ENCODE measurements at places on chromosomes 7 and 10.

GRCh38 chr7:22319424-22320403 is 37.2 kb downstream of the RAPGEF5 start:
- no peak for DNase-seq

DNA sequence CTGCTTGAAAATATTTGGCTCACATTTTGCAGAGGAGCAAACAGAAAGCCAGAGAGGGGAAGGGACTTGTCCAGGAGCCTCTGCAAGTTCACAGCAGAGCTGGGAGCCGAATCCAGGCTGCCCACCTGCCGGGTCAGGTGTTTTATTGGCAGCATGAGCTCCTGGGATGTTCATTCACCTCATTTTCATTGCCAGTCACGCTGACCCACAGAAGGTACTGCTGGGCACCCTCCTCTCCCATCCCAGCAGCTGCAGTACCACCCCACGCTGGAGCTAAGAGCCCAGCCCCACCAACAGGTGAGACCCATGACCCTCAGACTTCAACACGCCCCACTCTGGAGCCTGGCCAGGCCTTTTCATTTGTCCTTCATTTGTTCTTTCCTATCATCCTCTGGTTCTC is 102.7 kb downstream of the GRID1 start:
- DNase-seq, result no peak

GRCh38 chr10:73798927-73799560 is 12.4 kb downstream of the NDST2 start:
- no peak for DNase-seq

- DNase-seq, result no peak
Measured at GRCh38 chr7:154287356-154287755, 235.2 kb downstream of the DPP6 start.

- DNase-seq, result no peak
Measured at GRCh38 chr10:97724341-97724941, 10.9 kb downstream of the MARVELD1 start.

DNA sequence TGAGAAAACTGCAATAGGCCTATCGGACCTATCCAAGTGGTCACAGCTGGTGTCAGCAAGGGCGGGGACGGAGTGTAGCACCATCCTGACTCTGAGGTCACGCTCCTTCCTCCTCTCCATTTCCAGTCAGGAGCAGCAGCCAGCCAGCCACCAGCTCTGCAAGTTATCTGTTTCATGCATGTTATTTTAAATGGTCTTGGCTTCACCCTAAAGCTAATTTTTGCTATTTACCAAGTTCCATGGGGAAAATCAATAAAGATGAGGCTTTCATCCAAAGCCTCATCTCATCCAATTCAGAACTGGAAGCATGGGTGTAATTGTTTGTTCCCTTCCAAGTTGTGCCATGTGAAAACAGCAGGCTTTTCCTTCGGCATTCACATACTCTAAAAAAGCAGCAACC is 49.3 kb downstream of the ICA1 start:
- no peak for DNase-seq

- no peak for DNase-seq
Measured at GRCh38 chr10:113735913-113736312, 15.6 kb upstream of the PLEKHS1 start.

GRCh38 chr7:43553999-43554398 is 28.9 kb upstream of the STK17A start:
- DNase-seq, result peak; percentile 44

- no peak for DNase-seq
Measured at GRCh38 chr7:98646465-98646864, 29.4 kb downstream of the NPTX2 start.

- DNase-seq, result no peak
Measured at GRCh38 chr7:149873970-149874643, 338 bp downstream of the ATP6V0E2 start.

GRCh38 chr10:118266098-118266748 is 75.9 kb downstream of the FAM204A start:
- DNase-seq, result no peak

- DNase-seq, result no peak
Measured at GRCh38 chr7:84638339-84638697, 443.7 kb upstream of the SEMA3A start.

- no peak for DNase-seq
Measured at GRCh38 chr10:4509405-4509804, 316.6 kb upstream of the AKR1E2 start.

DNA sequence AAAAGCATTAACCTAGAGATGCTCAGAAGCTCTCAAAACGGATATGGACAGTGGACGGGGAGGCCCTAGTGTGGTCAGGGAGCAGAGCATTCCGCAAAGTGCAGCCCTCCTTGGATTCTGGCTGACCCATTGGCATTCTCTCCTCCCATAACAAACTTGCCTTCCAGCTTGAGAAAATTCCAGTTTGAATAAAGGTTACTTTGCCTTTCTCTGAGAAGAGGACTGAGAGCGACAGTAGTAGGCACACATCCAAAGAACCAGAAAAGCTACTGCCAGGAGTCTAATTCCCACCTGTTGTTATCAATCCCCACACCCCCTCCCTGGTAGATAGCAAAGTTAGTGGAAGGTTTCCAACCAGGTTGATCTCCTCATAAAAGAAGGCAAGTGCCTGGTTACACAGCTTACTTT is 84.7 kb upstream of the TRIL start:
- DNase-seq, result no peak

GRCh38 chr10:60346661-60347060 is 43.0 kb downstream of the ANK3 start:
- DNase-seq, result no peak

DNA sequence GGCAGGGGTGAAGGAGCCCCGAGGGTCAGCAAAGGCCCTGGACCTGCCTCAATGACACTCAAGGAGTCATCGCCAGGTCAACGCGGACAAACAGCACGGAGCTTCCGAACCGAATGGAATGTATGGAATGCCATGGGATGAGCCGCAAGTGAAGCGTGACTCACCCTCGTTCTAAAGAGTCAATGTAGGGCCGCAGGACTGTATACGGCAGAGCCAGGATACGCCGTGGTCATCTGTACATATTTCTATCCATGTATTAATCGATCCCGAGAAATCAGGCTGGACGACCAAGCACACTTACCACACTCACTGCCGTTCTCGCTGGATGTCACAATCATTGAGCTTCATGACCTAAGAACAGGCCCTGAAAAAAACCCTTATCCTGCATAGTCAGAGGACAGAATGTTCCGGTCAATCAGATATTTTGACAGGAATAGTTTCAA is 4.3 kb downstream of the SNX8 start:
- no peak for DNase-seq

DNA sequence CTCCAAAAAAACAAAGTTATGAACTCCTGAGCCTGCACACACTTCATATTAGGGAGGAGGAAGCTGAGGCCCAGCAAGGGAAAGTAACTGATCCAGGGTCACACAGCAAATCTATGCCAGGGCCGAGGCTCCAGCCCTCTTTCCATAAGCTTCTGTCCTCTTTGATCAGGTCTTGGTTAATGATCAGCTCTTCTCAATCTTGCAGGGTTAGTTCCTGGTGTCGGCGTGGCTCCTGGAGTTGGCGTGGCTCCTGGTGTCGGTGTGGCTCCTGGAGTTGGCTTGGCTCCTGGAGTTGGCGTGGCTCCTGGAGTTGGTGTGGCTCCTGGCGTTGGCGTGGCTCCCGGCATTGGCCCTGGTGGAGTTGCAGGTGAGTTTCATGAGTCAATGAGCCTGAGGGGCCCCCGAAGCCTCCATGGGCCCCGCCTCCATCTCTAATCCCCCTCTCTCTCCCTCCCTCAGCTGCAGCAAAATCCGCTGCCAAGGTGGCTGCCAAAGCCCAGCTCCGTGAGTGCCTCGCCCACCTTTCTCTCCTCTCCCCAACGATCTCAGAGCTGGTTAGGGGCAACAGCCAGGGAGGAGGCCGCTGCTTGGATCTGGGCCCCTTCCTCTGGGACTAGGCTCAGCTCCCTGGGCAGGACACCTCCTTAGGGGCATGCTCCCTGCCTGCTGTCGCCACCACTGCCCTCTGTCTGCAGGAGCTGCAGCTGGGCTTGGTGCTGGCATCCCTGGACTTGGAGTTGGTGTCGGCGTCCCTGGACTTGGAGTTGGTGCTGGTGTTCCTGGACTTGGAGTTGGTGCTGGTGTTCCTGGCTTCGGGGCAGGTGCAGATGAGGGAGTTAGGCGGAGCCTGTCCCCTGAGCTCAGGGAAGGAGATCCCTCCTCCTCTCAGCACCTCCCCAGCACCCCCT is 23.7 kb upstream of the LIMK1 start:
- DNase-seq, result no peak

GRCh38 chr10:100148353-100149211 is 37.2 kb downstream of the ERLIN1 start:
- DNase-seq, result no peak

- DNase-seq, result no peak
Measured at GRCh38 chr10:34186745-34187144, 628.4 kb downstream of the PARD3 start.

DNA sequence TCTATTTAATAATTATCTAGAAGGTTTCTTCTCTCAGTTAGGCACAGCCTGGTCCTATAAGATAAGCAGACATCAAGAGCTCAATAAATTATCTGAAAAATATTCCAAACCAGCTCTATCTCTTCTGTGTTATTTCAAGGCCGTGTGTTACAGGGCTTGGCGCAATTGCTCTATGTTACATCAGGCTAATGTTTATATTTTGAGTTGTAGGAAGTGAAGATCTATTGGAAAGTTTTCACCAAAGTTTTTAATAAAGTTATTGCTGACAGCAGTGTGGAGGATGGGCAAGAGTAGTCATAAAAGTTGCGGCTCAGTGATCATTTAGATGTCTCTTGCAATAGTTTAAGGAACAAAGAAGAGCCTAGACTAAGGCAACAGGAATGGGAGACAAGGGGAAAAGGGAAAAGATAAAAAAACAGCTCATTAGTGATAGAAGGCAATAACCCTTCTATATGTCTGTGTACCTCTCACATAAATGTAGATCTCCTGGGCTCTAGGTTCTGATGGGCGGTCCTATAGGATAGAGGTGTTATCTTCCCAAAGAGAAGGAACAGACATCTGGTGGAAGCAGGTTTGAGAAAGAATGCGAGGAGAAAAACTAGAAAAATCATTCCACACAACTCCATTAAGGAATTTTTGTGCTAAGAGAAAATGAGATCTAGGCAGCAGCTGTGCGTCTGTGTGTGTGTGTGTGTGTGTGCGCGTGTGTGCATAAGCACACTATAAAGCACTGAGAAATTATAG is 5.9 kb upstream of the ANKRD7 start:
- DNase-seq, result no peak

GRCh38 chr10:95319239-95319638 is 28.4 kb upstream of the PDLIM1 start:
- peak; percentile 60 for DNase-seq

DNA sequence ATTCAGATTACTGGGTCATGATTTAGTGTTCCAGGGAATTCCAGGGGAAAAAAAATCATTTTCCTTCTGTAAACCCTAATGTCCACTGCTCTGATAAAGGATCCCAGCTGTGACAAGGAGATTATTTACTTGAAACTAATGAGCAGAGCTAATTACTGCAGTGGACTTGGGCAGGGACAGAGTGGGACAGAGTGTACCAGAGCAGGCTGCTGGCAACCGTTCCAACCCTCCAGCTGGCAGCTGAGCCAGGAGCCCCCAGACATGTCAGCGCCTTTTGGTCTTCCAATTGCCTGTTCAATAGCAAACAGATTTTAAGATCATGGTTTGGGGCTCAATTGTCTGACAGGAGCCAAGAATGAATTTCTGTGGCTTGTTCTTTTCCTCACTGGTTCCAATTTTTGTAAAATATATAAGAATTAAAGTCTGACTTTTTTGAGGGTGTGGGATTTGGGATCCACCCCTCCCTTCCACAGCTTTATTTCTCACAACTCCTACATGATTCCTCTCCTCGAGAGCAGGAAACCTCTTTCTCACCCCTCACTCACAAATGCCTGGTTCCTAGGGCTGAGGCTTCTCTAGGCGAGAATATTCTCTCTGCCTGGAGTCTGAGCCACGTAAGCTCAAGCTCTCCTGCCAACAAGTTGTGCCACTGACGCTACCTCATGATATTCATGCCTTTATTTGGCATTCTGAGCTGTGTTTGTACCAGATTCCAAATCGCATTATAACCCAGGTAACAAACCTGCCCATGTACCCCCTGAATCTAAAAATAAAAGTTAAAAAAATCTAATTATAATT is 20.6 kb upstream of the FAM180A start:
- DNase-seq, result peak; percentile 40

DNA sequence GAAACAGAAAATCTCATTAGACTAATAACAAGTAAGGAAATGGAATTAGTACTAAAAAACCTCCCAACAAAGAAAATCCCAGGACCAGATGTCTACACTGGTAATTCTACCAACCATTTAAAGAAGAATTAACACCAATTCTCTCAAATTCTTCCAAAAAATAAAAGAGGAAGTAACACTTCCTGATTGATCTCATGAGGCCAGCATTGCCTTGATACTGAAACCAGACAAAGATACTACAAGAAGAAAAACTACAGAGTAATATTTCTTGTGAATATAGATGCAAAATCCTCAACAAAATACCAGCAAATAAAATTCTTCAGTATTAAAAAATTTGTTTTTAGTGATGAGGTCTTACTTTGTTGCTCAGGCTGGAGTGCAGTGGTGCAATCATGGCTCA is 21.3 kb downstream of the GCK start:
- no peak for DNase-seq

GRCh38 chr7:116240024-116240668 is 29.8 kb downstream of the TES start:
- DNase-seq, result peak; percentile 79

DNA sequence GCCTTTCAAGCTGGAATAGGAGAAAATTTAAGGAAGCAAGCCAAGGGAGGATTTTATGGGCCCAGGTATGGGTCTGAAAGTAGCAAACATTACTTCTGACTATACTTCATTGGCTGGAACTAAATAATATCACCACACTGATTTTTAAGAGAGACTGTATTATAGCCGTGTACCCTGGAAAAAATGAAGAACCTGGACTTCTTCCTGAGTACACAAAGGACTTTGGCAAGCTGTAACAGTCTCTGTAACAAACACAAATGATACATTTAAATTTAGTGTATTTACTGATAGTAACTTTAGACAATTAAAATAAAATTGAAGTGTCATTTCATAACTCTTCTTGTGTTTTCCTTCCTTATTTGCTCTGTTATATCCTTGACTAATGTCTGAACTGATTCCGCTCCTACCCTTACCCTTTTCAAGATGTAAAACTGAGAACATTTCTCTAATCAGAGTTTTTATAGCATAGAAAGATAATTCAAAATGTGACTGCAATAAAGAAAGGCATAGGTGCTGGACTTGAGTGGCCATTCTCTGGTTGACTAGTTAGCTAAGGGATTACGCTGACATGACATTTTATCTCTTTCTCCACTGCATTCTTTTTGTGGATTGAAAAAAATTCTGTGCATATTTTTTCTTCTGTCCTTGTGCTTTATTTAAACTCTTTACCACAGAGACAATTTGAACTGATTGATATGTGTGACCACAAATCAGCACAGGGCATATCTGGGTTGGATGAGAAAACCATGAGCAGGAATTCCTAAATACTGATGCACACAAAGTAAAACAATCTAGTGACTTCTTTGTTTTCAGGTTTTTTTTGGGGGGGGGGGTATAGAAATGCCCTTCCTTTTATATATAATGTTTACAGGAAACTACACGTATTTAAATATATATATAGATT is 349.7 kb downstream of the MDFIC start:
- no peak for DNase-seq

- DNase-seq, result no peak
Measured at GRCh38 chr7:106048706-106049020, 63.4 kb downstream of the SYPL1 start.

GRCh38 chr10:17038627-17039026 is 91.0 kb downstream of the CUBN start:
- DNase-seq, result peak; percentile 48
